ENCODE measurements at places on chromosomes 6 and 20. TPM values are rescaled to one million over a fixed set of nuclear protein-coding genes. Genes with fewer than 3 reads are reported as not detected.

DNA sequence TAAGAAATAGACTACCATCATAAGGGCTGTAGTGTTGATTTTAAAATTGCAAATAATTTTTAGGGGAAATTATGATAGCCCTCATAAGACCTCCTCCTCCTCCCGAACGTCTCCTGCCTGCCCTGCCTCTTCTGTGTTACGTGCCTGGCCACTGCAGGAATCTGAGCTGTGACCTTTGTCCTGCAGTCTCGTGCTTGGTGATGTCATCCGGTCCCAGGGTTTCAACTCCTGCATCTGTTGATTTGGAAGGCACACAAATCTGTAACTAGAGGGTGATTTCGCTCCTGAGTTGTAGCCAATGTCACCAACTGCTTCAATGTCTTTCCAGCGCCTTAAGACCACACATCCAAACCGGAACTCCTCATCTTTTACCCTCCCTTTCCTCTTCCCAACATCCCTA is 163.2 kb downstream of the AIG1 start:
- no peak for DNase-seq

DNA sequence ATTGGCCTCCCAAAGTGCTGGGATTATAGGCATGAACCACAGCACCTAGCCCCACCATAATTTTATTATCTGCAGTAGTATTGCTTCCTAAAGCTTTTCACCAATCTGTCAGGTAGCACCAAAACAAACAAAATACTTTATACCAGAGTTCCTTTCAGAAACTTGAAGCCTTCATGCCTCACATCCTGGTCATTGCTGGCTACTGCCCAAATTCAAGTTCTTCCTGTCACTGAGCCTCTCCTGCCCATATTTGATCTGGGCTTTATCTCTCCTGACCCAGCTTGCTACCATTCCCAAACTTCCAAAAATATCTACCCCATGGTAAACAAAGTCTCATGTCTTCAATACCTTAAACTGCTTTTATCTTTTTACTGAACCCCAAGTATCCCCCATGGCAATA is 34.9 kb upstream of the DST start:
- no peak for DNase-seq

DNA sequence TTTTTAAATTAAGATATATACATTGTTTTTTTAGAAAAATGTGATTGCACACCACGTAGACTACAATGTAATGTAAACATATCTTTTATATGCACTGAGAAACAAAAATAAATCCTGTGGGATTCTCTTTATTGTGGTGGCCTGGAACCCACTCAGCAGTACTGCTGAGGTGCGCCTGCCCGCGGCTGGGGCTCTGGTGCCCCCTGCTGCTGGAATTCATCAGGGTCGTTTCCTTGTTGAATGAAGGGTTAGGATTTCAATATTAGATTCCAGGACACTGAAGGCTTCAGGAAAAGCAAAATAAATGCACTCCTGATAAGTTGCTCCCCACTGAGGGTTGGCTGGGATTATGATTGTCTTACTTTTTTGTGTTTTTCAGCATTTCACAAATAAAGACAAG is 175.8 kb upstream of the GGTLC1 start:
- no peak for DNase-seq

Gene LTB
- 0.63 TPM for total RNA-seq

Gene XKR7
- not detected for total RNA-seq

Data from PC-9 (cell line).